ENCODE measurements at places on chromosomes 2 and 18.

DNA sequence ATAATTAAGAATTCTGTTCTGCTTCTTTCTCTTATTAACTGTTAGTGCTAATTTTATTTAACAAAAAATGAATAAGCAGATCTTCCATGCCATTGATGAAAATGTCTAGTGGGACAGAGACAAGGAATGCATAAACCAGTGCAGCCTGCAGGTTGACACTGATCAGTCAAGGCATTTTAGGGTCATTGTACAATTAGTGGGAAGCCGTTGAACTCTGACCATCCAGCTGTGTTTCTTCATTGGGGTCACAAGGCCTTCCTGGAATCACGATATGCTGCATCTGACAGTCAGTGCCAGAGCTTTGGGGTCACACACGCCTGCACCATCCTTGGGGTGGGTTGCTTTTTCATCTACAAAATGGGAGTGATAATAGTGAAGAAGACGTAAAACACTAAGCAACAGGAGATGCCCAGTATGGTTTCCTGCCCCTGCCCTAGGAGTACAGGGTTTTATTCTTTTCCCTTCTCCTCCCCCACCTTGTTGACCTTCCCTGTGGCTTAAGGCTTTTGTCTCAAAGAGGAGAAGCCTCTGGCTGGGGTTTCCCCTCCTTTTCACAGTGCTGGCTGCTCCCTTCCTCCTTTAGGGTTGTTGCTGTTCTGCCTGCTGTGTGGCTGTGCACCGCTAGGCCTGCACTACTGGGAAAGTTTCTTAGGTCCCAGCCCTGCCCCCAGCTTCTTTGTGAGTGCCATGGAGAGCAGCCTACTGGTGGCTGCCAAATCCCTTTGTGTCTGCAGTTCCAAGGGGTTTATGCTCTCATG, 245.6 kb downstream of the TPGS2 start:
- no peak for DNase-seq

- no peak for DNase-seq
Measured at GRCh38 chr2:72423756-72424155, 276.1 kb upstream of the CYP26B1 start.

DNA sequence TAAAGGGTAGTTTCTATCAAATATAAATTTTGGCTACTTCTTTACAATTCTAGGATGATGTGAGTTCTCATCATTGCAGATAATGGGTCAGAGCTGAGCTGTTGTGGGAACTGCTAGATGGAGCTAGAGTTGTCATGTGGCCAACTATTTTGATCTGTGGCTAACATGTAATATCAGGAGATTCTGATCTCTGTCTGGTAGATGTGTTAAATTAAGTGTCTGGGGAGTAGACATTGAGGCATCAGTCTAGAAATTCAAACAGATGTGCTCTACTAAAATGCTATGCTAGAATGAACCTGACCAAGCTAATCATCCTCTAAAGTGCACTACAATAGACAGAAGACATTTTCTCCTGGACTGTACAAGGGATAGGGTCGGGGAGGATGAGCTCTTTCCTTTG, 30.3 kb upstream of the DARS1 start:
- no peak for DNase-seq

DNA sequence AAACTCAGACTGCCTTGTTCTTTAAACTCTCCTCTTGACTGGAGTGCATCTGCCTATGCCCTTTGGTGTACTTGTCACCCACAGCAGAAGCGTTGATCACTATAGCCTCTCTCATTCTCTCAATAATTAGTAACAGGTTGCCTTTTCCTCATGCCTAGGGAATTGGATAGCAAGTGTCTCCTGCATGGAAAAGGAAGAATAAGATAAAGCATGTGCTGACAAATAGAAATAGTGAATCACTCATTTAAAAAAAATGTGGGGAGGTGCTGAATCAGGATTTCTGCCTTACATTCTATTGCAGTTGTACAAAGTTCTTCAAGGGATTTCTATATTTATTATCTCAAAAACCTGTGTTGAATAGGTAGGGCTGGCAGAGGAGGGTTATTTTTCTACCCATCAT, 323.0 kb downstream of the TXNL1 start:
- no peak for DNase-seq

DNA sequence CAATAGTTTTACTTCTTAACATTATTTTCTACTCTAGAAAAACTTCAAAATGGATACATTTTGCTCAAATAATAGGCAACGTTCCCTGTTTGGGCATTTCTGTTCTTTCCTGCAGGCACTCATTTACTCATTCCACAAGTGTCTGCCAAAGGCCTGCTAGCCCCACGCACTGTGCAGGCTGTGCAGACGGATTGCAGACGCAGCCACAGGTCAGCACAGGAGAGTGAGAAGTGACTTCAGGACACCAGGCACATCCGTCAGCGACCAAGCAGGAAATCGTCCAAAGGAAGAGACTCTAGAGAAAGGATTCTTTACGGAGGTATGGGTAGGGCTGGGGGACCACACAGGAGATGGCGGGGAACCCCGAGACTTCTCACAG, 103.0 kb upstream of the AGAP1 start:
- no peak for DNase-seq

DNA sequence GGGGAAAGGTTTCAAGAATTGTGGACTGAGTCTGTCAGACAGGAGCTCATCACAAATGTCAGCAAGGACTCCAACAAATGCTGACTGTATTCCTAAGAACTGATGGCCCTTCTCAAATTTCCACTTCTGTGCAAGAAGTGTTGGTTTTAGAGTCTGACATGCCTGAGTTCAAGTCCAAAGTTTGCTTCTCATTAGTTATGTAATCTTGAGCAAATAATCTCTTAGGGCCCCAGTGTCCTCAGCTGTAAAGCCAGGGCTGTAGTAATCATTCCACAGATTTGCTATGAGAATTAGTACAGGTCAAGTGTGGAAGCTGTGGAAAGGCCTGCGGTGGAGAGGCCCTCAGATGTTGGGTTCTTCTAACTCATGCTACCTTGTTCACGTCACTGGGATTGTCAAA, 23.9 kb downstream of the MEP1B start:
- no peak for DNase-seq

DNA sequence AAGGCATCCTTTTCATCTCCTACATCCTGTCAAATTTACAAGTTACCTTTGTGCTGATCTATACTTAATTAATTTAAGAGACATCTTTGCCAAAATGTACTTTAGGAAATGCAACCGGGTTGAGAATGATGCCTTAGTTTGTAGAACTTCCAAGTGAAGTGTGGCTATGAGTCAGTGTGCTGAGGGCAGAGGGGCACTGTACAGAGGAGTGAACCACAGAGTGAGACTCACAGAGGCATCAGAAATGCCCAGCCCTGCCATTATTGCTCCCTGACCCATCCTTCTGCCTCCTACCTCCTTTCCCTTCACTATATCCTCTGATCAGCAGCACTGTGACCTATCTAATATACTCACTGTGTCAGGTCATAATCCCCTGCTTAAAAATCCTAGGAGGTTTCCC, 320.1 kb downstream of the LRRTM1 start:
- no peak for DNase-seq

GRCh38 chr18:10562773-10563160, 36.9 kb downstream of the NAPG start:
- DNase-seq = no peak

GRCh38 chr2:238523158-238524110, 96.7 kb downstream of the ASB1 start:
- DNase-seq = no peak

DNA sequence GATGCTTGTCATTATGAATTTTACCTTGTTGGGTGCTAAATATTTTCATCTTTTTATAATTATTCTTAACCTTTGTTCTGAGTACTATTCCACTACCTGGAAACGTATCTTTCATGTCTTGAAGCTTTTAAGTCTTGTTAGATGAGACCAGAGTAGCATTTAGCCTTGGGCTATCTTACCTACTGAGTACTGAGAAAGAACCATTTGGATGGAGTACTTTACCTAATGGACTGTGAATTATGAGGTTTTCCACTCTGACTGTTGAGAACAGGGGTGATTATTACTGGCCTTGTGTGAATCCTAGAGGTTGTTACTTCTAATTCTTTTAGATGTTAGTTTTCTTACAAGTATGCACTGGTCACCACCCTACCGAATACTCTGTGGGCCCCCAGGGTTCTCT, 63.5 kb downstream of the CCDC102B start:
- no peak for DNase-seq

GRCh38 chr2:99818842-99819241, 323.5 kb downstream of the AFF3 start:
- no peak for DNase-seq

DNA sequence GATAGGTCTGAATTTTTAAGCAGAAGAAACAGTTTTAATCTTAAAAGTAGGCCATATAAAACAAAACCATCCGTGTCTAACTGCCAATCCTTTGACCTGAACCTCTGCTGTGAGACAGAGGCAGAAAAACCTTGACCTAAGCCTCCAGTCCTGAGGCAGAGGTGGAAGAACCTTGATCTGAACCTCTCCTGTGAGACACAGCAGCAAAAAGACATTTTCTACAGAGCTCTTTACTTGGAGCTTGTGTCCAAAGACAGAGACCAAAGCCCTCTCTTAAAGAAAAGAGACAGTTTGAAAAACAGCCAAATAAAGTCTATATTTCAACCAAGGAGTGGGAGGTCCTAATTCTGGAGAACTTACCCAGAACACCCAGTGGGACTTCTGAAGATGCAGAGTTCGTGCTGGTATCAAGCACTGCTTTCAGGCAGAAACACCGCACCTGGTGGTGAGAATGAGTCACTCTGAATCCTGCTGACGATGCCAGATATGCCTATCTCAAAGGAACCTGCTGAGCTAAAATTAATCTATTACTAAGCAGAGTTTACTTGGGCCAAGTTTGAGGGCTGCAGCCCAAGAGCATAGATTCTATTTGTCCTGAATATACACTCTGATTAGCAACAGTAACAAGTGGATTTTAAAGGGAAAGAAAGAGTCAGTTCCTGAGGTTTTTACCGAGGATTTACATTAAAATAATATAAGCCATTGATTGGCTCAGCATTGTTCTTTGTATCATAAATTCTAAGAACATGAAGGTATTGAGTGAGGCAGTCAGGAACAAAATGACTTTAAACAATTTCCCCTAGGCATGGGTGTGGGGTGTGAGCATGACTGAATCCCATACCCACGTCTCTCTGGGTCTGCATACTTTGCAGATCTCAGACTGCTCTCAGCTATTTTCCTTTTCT, 806.4 kb downstream of the TRIB2 start:
- DNase-seq = no peak

- DNase-seq = no peak
Measured at GRCh38 chr2:196420143-196420542, 219.4 kb upstream of the CCDC150 start.

GRCh38 chr2:90645-91312, 44.5 kb upstream of the FAM110C start:
- no peak for DNase-seq

DNA sequence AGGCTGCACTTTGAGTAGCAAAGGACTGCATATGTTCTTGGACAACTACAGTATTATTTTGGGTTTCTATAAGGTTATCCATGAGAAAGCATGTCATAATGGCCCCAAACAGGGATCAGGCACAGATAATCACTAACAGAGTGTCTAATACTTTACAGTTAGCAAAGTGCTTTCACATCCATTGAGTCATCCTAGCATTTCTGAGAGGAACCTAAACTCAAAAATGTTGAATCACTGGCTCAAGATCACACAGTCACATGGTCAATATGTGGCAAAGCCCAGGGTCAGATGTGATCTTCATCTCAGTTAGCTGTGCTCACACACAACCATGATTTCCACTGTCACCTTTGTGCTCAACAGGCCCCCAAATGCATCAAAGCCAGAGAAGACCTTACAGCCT, 156.1 kb upstream of the VRK2 start:
- DNase-seq = no peak

DNA sequence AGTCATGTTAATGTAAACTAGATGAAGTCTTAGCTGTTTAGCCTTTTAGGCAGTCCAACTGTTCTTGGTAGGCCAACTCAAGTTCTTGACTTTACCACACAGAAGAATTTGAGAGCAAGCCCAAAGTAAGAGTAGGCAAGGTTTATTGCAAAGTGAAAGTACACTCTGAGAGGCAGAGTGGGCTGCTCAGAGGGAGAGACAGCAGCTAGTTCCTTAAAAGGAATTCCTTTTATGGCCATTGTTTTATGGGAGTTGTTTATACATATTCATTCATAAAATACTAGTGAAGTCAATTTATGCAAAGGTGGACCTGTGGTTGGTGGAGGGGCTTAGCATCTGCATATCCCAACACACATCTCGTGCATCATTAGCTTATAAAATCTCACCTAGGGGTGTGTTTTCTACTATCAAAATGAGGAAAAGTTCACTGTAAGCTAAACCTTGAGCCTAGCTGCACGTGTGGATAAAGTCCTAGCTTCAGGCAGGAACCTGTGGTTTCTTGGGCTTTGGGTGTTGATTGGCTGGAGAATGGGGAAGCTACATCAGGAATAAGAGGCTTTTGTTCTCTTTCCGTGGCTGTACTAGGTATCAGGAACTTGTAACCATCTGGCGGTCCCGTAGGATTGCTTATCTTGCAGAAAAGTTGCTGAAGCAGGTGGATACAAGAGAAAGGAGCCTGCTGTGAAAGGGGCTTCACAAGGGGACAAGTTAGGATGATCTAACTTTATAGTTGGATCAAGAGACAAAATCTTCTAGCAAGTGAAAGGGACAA, 110.4 kb upstream of the GULP1 start:
- no peak for DNase-seq

GRCh38 chr2:17901246-17901645, 22.8 kb downstream of the KCNS3 start:
- DNase-seq = no peak

- no peak for DNase-seq
Measured at GRCh38 chr2:68171684-68172083, 14.0 kb downstream of the PNO1 start.

- no peak for DNase-seq
Measured at GRCh38 chr2:203394519-203395227, 66.5 kb downstream of the ABI2 start.

GRCh38 chr18:74963820-74964446, 245.0 kb downstream of the PTGR3 start:
- no peak for DNase-seq

- no peak for DNase-seq
Measured at GRCh38 chr2:241564596-241565410, 6.3 kb downstream of the BOK start.

DNA sequence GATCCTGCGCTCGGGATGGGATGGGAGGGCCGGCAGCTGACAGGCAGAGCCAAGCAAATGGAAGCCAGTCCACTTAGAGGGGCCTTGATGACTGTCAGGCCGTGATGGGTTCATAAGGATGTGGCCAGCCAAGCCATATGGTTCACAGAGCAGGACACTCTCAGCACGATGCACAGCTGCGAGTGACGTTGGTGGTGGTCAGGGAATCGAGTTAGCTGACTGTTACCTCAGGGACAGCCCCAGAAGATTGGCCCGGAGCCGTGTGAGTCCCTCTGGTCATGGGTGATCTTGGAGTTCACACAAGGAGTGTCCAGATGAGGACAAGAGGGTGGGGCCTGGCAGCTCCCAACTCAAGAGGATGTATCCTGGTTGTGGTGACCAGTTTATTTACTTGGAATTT, 70.2 kb downstream of the TPGS2 start:
- no peak for DNase-seq

- DNase-seq = no peak
Measured at GRCh38 chr2:33013684-33014110, 66.9 kb downstream of the LTBP1 start.

- no peak for DNase-seq
Measured at GRCh38 chr18:54766634-54767033, 61.6 kb upstream of the RAB27B start.

- no peak for DNase-seq
Measured at GRCh38 chr18:966759-967576, 62.3 kb downstream of the ADCYAP1 start.

- DNase-seq = no peak
Measured at GRCh38 chr2:115580784-115581183, 1138.3 kb downstream of the DPP10 start.
